ENCODE measurements at places on chromosomes 11 and 22. TPM values are rescaled to one million over a fixed set of nuclear protein-coding genes. Genes with fewer than 3 reads are reported as not detected.

NXPE4 gene
- 178 TPM for total RNA-seq

OR5B21 gene
- not detected for total RNA-seq

DCHS1 gene
- 8.3 TPM for total RNA-seq

TMPRSS6 gene
- total RNA-seq = 0.10 TPM

VEGFB gene
- total RNA-seq = 25.9 TPM

ELMOD1 gene
- total RNA-seq = not detected

CARD18 gene
- not detected for total RNA-seq

PRR33 gene
- total RNA-seq = not detected

GSTT2B gene
- 3.4 TPM for total RNA-seq

ANKK1 gene
- 0.10 TPM for total RNA-seq

MIOX gene
- not detected for total RNA-seq

GRCh38 chr11:103877221-103877620, 159.2 kb upstream of the DDI1 start:
- no peak overlapping the region for H3K27ac ChIP-seq
- DNase-seq = no peak
- no peaks in the 10 kb centered on the region for H3K27me3 ChIP-seq
- H3K4me3 ChIP-seq = no peak overlapping the region
- H3K4me1 ChIP-seq = no peaks in the 10 kb centered on the region
- no peaks in the 10 kb centered on the region for H3K36me3 ChIP-seq

GRCh38 chr11:34223021-34223813, 117.8 kb downstream of the NAT10 start:
- no peaks in the 10 kb centered on the region for H3K36me3 ChIP-seq
- H3K4me1 ChIP-seq = peaks cover 4% of the 10 kb centered on the region
- H3K27ac ChIP-seq = no peak overlapping the region
- H3K27me3 ChIP-seq = no peaks in the 10 kb centered on the region
- peak; percentile 74 for DNase-seq

GRCh38 chr11:57466680-57467079, 6.4 kb downstream of the RTN4RL2 start:
- no peaks in the 10 kb centered on the region for H3K27me3 ChIP-seq
- H3K4me3 ChIP-seq = no peak overlapping the region
- H3K36me3 ChIP-seq = no peaks in the 10 kb centered on the region

DNA sequence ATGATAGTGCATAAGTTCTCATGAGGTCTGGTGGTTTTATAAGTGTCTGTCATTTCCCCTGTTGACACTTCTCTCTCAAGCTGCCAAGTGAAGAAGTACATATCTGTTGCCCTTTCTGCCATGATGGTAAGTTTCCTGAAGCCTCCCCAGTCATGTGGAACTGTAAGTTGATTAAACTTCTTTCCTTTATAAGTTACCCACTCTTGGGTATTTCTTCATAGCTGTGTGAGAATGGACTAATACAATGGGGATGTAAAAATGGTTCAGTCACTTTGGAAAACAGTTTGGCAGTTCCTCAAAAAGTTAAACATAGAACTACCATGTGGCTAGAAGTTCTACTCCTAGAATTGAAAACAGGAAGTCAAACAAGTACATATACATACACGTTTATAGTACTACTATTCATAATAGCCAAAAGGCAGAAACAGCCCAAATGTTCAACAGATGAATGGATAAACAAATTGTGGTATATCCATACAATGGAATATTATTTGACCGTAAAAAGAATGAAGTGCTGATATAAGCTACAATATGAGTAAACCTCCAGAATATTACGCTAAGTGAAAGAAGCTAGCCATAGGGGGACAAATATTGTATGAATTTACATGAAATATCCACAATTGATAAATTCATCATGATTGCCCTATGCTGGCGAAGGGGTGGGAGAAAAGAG, 16.0 kb upstream of the DKK3 start:
- H3K36me3 ChIP-seq = no peaks in the 10 kb centered on the region
- H3K27ac ChIP-seq = no peak overlapping the region
- no peak overlapping the region for H3K4me3 ChIP-seq
- no peaks in the 10 kb centered on the region for H3K4me1 ChIP-seq
- no peak for DNase-seq

- no peak for DNase-seq
- H3K27me3 ChIP-seq = no peaks in the 10 kb centered on the region
- H3K4me1 ChIP-seq = no peaks in the 10 kb centered on the region
- no peak overlapping the region for H3K27ac ChIP-seq
- H3K4me3 ChIP-seq = no peak overlapping the region
Measured at GRCh38 chr11:125926682-125927081, 19.2 kb upstream of the VSIG10L2 start.

DNA sequence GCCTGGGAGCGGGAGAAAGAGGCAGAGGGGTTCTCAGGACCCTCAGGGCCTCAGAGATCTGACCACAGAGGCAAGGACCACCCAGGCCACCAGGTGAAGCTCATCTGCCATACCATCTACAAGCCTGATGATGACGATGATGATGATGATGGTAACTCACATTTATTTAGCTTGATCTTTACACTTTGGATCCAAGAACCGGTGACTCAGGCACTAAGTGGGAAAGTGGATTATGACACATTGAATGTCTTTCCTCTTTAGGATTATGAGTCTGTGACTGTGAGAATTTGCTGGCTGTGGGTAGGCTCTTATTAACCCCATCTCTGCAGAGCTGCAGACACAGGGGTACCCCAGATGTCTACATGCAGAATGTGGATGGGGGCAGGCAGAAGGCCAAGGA, 110.3 kb downstream of the DSCAML1 start:
- no peak overlapping the region for H3K4me3 ChIP-seq
- no peaks in the 10 kb centered on the region for H3K4me1 ChIP-seq
- DNase-seq = no peak
- H3K27ac ChIP-seq = no peak overlapping the region

DNA sequence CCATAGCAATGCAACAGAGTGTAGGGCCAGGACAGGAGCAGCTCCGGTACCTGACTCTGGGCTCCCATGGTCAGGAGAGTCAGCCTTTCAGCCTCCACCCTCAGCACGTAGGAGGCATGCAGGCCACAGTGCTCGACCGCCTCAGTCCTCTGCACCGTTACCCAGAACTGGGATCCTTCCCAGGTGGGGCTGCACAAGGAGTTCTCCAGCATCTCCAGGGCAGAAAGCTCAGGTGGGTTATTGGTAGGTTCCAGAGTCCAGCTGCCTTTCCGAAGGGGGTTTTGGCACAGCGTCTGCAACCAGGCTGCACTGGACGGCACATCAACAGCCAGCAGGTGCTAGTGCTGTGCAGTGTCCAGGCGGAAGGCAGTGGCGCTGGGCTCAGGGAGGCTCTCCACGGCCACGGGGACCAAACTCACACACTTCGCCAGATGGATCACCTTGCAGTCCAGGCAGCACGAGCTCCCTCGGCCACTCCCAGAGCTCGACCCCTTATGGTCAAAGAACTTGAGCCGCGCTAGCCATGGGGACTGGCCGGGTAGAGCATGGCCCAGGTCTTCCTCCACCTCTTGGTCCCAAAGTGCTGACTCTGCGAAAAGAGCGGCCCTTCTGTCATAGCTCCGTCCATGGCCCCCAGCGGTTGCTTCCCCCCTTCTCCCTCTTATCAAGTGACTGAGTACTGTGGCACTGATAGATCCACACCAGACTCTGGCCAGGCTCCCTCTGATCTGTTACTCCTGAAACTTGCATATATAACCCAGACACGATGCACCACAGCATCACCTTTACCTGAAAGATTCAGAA, 6.9 kb upstream of the PHOX2A start:
- DNase-seq = no peak
- no peak overlapping the region for H3K4me3 ChIP-seq
- H3K4me1 ChIP-seq = no peaks in the 10 kb centered on the region
- peaks cover 14% of the 10 kb centered on the region for H3K27me3 ChIP-seq

GRCh38 chr11:11569936-11570491, 51.8 kb downstream of the GALNT18 start:
- no peaks in the 10 kb centered on the region for H3K4me1 ChIP-seq
- no peak overlapping the region for H3K27ac ChIP-seq
- H3K36me3 ChIP-seq = no peaks in the 10 kb centered on the region
- DNase-seq = peak; percentile 45
- no peak overlapping the region for H3K4me3 ChIP-seq

- H3K4me1 ChIP-seq = no peaks in the 10 kb centered on the region
- no peaks in the 10 kb centered on the region for H3K27me3 ChIP-seq
- H3K36me3 ChIP-seq = no peaks in the 10 kb centered on the region
- no peak overlapping the region for H3K4me3 ChIP-seq
Measured at GRCh38 chr11:94877443-94878200, 95.7 kb downstream of the CWC15 start.

DNA sequence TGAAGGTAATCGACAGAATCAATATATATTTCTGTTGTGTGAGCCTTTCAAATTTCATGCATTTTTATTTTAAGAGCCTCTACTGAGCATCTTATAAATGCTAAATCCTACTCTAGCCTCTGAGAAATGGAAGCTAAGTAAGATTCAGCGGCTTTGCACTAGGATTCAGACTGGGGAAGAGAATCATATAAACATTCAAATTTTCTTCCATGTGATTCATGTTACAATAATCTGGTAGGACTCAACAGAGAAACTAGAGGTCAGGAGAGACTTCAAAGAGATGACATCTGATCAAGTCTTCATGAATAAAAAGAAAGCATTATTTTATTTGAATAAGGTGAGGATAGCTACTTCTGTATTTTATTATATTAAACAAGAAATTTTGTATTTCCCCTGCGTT, 538.9 kb downstream of the DLG2 start:
- no peak overlapping the region for H3K27ac ChIP-seq
- no peaks in the 10 kb centered on the region for H3K4me1 ChIP-seq
- no peaks in the 10 kb centered on the region for H3K36me3 ChIP-seq

DNA sequence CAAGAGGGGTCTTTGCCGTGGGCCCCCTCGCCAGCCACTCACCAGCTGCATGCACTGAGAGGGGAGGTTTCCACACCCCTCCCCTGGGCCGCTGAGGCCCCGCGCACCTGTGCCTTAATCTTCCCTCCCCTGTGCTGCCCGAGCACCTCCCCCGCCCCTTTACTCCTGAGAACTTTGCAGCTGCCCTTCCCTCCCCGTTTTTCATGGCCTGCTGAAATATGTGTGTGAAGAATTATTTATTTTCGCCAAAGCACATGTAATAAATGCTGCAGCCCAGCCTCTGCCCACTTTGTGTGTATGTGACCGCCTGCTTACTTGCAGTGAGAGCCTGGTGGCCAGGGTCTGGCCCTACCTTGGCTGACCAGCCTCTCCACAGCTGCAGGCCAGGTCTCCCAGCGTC, 2.8 kb upstream of the CRACR2B start:
- H3K4me1 ChIP-seq = peaks cover 51% of the 10 kb centered on the region
- peaks cover 6% of the 10 kb centered on the region for H3K27me3 ChIP-seq
- H3K4me3 ChIP-seq = no peak overlapping the region
- H3K27ac ChIP-seq = peak overlapping the region; percentile 93
- no peak for DNase-seq

- no peaks in the 10 kb centered on the region for H3K36me3 ChIP-seq
- no peaks in the 10 kb centered on the region for H3K4me1 ChIP-seq
- DNase-seq = no peak
- H3K27me3 ChIP-seq = peaks cover 2% of the 10 kb centered on the region
Measured at GRCh38 chr11:32317643-32318042, 117.7 kb downstream of the WT1 start.

DNA sequence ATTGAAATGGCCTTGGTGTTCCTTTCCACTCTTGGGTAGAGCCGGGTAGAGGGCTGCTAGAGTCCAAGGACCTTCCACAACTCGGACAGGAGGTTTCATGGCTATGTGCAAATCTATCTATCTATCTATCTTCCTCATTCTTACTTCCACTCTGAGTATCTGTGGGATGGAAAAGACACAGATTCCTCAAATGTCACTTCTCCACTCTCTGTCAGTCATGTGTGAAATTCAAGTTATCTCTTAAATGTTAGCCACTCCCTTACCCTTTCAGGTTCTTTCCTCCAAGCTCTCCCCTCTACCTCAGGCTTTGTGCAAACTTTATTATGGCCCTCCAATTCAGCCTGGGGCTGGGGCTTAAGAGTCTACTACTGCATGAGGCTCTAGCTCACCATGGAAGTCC, 84.3 kb downstream of the GDPD4 start:
- no peak for DNase-seq
- no peak overlapping the region for H3K27ac ChIP-seq
- H3K4me1 ChIP-seq = no peaks in the 10 kb centered on the region
- no peak overlapping the region for H3K4me3 ChIP-seq

DNA sequence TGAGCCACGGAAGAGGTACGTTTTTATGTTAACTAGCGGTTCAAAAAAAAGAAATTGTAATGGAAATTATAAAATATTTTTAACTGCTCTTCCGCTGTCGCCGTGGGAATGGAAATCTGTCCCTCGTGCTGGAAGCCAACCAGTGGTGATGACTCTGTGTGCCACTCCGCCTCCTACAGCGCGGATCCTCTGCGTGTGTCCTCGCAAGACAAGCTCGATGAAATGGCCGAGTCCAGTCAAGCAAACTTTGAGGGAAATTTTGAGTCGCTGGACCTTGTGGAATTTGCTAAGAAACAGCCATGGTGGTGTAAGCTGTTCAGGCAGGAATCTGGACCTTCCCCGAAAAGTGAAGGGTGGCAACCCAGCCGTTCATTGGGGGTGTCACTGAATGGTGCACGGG, 2.9 kb upstream of the CBX7 start:
- H3K27me3 ChIP-seq = peaks cover 18% of the 10 kb centered on the region
- no peaks in the 10 kb centered on the region for H3K36me3 ChIP-seq
- no peak overlapping the region for H3K4me3 ChIP-seq
- no peak for DNase-seq
- H3K4me1 ChIP-seq = no peaks in the 10 kb centered on the region

- H3K27me3 ChIP-seq = no peaks in the 10 kb centered on the region
- H3K36me3 ChIP-seq = no peaks in the 10 kb centered on the region
- H3K4me1 ChIP-seq = peaks cover 14% of the 10 kb centered on the region
- no peak overlapping the region for H3K4me3 ChIP-seq
- no peak overlapping the region for H3K27ac ChIP-seq
Measured at GRCh38 chr22:23282089-23282501, 101.8 kb downstream of the BCR start.

- no peaks in the 10 kb centered on the region for H3K4me1 ChIP-seq
- H3K27me3 ChIP-seq = no peaks in the 10 kb centered on the region
- H3K4me3 ChIP-seq = no peak overlapping the region
- H3K36me3 ChIP-seq = no peaks in the 10 kb centered on the region
- H3K27ac ChIP-seq = no peak overlapping the region
Measured at GRCh38 chr11:130088919-130089673, 19.4 kb downstream of the APLP2 start.

DNA sequence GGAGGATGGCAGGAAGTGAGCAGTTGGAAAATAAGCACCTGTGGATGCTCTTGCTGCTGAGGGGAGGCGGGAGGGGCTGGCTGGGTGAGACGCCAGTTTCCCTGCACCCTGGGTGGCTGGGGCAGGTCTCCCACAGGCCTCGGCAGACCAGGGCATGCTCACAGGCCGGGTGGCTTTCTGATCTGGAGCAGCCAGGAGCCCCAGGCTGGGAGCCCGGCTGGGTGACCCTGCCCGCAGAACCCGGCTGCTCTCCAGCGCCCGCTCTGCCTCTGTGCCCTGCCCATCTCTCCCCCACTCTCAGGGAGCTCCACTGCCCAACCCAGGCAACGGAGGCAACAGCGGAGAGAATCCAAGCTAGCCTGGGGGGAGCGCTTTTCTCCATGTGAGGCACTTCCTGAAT, 24.6 kb downstream of the DCPS start:
- no peaks in the 10 kb centered on the region for H3K4me1 ChIP-seq
- no peaks in the 10 kb centered on the region for H3K36me3 ChIP-seq
- no peaks in the 10 kb centered on the region for H3K27me3 ChIP-seq
- no peak overlapping the region for H3K27ac ChIP-seq
- no peak for DNase-seq
- no peak overlapping the region for H3K4me3 ChIP-seq

All from colonic mucosa (tissue), 4 donors.